Left lobe of liver (tissue), 2 donors: ENCODE measurements at places on chromosomes 6 and 20. TPM values are rescaled to one million over a fixed set of nuclear protein-coding genes. Genes with fewer than 3 reads are reported as not detected.

DNA sequence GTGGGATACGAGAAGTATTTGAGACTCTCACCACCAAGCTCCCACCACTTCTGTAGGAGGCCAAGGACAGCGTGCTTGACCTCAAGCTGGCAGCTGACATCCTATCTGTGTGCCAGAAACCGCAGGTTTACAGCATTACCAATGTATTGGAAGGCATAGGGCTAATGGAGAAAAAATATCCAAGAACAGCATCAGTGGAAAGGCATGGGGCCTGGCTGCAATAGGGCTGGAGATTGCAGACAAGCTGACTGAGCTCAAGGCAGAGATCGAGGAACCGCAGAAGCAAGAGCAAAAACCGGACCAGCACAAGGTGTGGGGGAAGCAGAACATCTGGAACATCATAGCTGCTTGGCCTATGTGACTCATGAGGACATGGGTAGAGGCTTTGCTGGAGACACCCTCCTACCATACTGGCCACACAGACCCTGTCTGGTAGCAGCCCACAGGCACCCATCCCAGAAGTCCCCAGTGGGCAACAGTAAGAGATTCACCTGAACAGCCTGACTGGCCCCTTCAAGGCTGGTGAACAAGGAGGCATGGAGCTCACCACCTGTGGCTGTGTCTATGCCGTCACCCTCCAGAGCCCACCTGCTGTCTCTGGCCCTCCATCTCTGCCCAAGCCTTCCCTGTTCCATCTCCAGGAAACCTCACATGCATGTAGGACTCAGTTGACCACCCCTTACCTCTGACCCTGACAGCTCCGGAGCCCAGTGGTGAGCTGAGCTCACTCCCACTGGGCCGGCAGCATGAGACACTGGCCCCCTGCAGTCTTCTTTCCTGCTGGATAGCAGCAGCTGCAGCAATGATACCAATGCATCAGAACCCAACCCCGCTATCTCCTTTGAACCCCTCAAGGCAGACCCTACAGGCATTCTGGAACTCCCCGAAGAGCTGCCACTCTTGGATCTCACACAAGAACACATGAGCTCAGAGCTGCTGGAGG is 171.1 kb downstream of the KIF6 start:
- no peak for DNase-seq

- no peak for DNase-seq
These were observed 441.9 kb downstream of the CD109 start for GRCh38 chr6:74137911-74138310.

DNA sequence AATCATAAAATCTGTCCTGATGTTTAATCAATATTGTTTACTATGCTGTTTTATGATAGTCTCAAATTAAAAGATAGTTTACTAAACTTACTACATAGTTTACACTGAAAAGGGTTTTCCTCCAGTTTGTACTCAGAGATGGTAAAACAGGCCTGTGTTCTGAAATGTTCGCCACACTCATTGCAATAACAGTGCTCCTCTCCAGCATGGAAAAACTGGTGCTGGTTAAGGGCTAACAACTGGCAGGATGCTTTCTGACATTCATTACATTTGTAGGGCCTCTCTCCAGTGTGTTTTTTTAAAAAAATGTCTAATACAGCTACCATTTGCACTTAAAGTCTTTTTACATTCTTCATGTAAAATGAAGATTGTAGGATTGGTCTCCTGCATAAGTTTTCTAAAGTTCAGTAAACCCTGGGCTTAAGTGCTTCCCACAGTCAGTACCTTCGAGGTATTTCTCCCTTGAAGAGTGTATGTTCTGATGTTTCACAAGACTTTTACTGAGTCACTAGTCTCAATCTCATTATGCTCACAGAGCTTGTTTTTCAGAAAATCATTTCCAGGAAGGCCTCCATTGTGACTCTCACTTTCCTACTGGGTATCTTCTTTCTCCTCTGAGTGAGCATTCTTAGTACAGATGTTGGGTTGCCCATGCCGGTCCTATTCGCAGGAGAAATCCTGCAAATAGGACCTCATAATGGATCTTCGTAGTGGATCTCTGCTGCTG is 8.7 kb upstream of the ZSCAN12 start:
- no peak for DNase-seq

- no peak for DNase-seq
These were observed 6.3 kb upstream of the CSNK2A1 start for GRCh38 chr20:549722-550496.

LY6G6D gene
- not detected for total RNA-seq

TMEM200A gene
- 0.10 TPM for total RNA-seq

GNMT gene
- 467 TPM for total RNA-seq

GSTA2 gene
- total RNA-seq: 45.2 TPM
